ENCODE measurements at places on chromosomes 1 and 21. TPM values are rescaled to one million over a fixed set of nuclear protein-coding genes. Genes with fewer than 3 reads are reported as not detected.

The MTR gene
- 17.6 TPM for polyA plus RNA-seq

GRCh38 chr1:228986093-228986904 is 251.0 kb downstream of the RHOU start:
- no peak for DNase-seq

- DNase-seq = peak; percentile 90
Measured at GRCh38 chr1:231162297-231162969, 575 bp downstream of the TRIM67 start.

The UQCRH gene
- polyA plus RNA-seq = 1,877 TPM

GRCh38 chr1:28775121-28775942 is 36.6 kb upstream of the OPRD1 start:
- peak; percentile 24 for DNase-seq

DNA sequence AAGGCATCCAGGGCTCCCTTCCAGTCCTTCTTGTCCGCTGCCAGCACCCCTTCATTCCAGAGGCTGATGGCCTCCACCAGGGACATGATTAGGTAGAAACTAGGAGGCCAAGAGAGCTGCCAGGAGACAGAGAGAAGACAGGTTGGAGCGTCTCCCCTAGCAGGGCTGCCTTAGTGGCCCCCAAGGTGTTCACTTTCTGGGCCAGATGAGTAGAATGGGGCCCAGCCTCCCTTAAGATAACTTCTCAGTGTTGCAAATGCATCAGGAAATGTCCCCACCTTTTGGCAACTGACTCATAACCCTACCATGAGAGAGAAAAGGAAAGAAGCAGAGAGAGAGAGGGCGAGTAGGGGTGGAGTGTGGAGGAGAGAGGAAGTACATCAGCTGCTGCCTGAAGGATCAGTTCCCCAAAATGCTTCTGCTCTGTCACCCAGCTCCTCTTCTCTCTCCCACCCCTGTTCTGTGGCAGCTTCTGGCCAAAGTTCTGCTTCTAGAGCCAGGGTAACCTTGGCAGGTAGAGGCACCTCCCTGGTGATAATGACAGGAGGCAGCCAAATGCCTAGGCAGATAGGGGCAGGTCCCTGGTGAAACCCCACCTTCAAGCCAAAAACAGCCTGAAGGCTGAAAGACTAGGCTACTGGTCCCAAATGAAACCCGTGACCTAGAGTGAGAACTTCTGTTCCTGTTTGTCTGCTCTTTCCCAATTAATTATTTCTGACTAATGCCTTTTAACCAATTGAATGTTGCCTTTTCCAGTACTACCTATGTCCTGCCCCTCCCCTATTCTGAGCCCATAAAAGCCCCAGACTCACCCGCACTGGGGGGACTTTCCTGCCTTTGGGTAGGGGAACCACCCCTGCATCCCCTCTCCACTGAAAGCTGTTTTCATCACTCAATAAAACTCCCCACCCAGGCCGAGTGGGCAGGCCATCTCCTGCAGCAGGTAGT is at the start of gene NCF2:
TSS of gene NCF2 (minus strand) at position 216 of the 948 bp plus-strand sequence. CDS start at position 86, 130 bp downstream.
- no peak for DNase-seq

DNA sequence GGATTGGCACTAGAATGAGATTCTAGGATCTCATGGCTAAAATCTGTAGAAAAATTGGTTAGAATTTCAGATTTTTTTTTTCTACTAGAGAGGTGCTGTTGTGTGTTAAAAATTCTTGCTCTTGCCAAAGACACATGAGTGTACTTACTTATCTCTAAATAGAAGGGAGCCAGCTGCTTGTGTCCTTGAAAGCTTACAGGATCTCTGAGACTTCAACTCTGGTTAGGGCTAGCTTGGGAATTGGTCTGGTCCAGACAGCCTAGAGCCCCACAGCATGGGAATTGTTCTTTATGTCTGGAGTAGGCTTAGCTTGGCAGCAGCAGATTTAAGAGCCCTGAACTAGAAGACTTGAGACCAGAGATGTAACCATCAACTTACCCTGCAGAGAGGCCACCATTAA is 37.3 kb downstream of the MACO1 start:
- DNase-seq = no peak

- peak; percentile 48 for DNase-seq
Measured at GRCh38 chr1:165747632-165748447, 20.8 kb downstream of the TMCO1 start.

The TRMT1L gene
- 23.3 TPM for polyA plus RNA-seq

DNA sequence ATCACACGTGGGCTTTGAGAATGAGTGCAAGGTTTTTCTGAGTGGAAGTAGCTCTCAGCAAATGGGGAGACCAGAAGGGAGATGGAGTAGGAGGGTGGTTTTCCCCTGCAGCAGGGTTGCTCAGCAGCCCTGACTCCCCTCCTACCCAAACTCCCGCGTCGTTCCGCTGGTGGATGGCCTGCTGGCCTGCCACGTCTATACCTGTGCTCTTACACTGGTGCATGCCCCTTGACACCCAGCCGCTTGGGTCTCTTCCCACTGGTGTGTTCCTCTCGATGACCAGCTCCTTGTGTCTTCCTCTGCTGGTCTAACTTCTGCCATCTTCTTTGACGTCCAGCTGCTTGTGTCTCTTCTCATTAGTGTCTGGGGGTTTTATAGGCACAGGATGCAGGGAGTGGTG is 1797.9 kb downstream of the NCAM2 start:
- DNase-seq = no peak

GRCh38 chr1:245590726-245591125 is 435.9 kb downstream of the KIF26B start:
- no peak for DNase-seq

The WNT2B gene
- not detected for polyA plus RNA-seq

- no peak for DNase-seq
Measured at GRCh38 chr1:204894031-204894430, 23.4 kb downstream of the NFASC start.

- no peak for DNase-seq
Measured at GRCh38 chr1:87307931-87308330, 20.7 kb upstream of the LMO4 start.

The GABRD gene
- not detected for polyA plus RNA-seq

- DNase-seq = no peak
Measured at GRCh38 chr1:173920861-173921260, 3.7 kb upstream of the SERPINC1 start.

GRCh38 chr1:22619252-22619651 is 17.2 kb upstream of the C1QA start:
- DNase-seq = no peak

DNA sequence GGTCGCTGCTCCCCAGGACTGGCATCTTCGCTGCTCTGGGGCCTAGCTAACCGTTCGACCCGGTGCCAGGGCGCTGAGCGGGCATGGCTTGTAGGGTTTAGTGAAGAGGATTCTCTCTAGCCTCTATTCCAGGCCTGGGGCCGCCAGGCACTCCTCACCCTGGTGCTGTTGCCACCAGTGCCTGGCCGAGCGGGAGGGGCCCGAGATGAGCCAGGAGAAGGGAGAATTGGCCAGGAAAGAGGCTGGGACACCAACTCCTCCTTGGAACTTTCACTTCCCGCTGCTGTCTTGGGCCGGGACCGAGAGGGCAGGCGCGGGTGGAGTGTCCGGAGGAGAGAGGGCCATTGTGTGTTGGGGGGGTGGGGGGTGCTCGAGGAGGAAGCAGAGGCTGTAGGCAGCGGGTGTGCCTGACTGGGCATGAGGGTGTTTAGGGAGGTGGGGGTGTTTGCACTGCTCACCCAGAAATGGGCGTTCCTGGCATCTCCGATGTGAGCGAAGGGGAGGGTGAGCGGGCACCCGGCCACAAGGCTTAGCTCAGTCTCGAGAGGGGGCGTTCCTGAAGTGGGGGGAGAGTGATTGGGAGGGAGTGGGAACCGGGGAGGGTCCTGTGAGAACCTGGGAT is 772 bp downstream of the ADAM15 start:
- DNase-seq = no peak

GRCh38 chr1:8189931-8190483 is 127.9 kb upstream of the SLC45A1 start:
- no peak for DNase-seq

DNA sequence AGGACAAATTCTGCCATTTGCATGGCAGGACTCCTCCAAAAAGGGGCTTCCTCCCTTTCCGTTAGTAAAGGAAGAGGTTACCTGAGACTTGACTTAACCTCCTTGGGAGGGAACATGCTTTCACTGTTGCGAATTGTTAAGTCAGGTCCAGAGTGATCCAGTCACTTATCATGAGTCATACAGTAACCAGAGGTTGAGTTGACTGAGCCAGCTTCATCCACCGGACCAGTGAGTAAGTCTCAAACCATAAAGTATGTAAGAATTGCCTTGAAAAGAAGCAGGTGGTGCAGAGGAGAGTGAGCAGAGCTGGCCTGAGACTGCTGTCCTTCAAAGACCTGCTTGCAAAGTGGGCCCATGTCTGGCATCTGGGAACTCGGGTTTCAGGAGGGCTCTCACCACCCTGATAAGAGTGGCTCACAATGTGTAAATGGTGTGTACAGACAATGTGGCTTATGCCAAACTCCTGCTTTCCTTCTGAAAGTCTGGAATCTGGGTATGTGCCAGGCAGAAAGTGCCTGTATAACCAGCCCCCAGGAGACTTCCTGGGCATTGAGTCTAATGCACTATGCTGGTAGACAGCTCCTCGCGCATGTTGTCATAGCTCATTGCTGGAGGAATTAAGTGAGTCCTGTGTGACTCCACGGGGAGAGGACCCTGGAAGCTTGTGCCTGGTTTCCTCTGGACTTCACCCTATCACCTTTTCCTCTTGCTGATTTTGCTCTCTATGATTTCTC is 84.3 kb upstream of the KLHDC7A start:
- DNase-seq = no peak

DNA sequence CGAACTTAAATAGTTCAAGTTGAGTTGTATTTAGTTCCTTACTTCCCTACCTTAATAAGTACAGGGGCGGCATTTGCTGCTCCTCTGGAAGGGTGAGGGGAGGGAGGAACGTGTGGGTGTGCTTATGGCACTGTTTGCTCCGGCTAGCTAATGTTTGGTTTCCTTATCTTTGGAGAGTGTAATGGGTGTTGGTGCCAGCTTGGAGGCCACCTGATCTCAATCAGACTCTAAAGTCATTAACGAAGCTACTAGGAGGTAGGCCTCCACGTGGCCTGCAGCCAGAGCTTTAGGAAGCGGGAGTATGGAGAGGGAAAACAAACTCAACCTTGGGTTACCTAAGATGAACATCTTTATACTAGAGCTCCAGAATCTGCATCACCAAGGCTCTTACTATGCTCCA is 43.0 kb upstream of the RAP1A start:
- no peak for DNase-seq

DNA sequence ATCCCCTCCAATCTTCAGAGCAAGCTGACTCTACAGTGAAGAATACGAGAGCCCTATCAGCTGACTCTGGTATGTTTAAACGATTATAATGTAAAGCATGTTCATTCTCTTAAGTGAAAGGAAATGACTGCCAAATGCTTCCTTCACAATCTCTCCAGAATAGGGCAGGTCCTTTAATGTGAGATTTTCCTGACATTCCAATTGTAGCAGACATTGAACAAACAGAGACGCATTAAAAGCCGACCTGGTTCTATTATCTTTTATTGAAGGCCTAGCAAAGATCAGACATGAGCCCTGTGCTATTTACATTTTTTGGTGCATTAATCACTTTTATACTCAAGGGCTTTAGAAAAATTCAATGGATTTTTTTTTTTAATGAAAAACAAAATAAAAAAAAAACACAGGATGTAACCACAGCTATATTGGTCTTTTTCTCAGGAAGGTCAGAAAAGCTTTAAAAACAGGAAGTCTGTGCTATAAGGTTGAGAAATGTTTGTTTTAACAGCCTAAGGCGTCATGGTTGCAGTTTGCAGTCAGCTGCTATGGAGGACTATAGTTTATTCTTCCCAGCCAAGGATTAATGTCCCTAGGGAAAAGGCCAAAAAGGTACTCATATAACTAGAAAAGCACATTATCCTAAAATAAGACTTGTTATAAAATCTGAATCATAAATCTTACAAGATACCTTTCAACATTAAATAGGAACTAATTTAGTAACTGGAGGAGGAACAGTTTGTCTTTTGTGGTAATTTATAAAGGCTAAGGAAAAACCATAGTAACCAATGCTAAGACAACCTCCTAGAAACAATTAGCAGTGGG is 104.8 kb downstream of the RERE start:
- no peak for DNase-seq

Measured in K562 (cell line).